ENCODE measurements at places on chromosomes 3 and 15. TPM values are rescaled to one million over a fixed set of nuclear protein-coding genes. Genes with fewer than 3 reads are reported as not detected.
A peak's percentile ranks its signal among the peaks of the same experiment; 100 is the strongest.

THPO gene
- not detected for total RNA-seq

GXYLT2 gene
- total RNA-seq = 1.1 TPM

DNA sequence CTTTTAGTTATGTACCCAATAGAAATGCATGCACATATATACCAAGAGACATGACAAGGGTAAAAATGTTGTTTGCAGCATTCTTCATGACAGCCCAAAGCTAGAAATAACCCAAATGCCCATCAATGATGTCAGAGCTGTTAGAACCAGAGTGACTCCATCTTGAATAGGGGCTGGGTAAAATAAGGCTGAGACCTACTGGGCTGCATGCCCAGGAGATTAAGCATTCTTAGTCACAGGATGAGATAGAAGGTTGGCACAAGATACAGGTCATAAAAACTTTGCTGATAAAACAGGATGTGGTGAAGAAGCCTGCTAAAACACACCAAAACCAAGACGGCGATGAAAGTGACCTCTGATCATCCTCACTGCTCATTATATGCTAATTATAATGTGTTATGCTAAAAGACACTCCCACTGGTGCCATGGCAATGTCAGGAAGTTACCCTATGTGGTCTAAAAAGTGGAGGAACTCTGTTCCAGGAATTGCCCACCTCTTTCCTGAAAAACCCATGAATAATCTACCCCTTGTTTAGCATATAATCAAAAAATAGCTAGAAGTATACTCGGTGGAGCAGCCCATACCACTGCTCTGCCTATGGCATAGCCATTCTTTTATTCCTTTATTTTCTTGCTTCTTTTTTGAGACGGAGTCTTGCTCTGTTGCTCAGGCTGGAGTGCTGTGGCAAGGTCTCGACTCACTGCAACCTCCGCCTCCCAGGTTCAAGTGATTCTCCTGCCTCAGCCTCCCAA is 32.9 kb downstream of the ZBTB11 start:
- no peak overlapping the region for H3K4me3 ChIP-seq
- no peaks in the 10 kb centered on the region for H3K27me3 ChIP-seq
- DNase-seq = no peak
- H3K27ac ChIP-seq = no peak overlapping the region
- peaks cover 15% of the 10 kb centered on the region for H3K36me3 ChIP-seq
- H3K4me1 ChIP-seq = peaks cover 2% of the 10 kb centered on the region

- H3K27ac ChIP-seq = no peak overlapping the region
- no peaks in the 10 kb centered on the region for H3K36me3 ChIP-seq
- H3K4me1 ChIP-seq = no peaks in the 10 kb centered on the region
- H3K27me3 ChIP-seq = no peaks in the 10 kb centered on the region
These were observed 104.2 kb downstream of the OXSM start for GRCh38 chr3:25894101-25894500.

DNA sequence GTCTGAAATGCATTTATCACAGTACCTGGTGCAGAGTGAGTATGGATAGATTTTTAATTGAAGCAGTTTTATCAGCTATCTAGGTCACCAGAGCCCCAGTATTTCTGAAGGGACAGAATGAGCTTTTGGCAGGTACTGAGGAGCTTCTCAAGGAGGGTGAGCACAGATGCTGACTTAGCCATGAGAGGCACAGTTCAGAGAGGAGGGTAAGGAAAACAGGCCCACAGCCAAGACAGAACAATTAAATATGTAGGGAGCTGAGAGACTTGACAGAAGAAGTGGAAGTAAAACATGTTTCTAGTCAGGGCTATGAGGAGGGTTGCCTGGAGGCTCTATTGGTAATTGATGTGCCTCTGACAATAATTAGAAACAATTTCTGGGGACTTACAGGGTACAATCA is 20.1 kb downstream of the ZNF80 start:
- H3K36me3 ChIP-seq = no peaks in the 10 kb centered on the region
- peaks cover 13% of the 10 kb centered on the region for H3K4me1 ChIP-seq
- DNase-seq = no peak
- no peak overlapping the region for H3K27ac ChIP-seq

DNA sequence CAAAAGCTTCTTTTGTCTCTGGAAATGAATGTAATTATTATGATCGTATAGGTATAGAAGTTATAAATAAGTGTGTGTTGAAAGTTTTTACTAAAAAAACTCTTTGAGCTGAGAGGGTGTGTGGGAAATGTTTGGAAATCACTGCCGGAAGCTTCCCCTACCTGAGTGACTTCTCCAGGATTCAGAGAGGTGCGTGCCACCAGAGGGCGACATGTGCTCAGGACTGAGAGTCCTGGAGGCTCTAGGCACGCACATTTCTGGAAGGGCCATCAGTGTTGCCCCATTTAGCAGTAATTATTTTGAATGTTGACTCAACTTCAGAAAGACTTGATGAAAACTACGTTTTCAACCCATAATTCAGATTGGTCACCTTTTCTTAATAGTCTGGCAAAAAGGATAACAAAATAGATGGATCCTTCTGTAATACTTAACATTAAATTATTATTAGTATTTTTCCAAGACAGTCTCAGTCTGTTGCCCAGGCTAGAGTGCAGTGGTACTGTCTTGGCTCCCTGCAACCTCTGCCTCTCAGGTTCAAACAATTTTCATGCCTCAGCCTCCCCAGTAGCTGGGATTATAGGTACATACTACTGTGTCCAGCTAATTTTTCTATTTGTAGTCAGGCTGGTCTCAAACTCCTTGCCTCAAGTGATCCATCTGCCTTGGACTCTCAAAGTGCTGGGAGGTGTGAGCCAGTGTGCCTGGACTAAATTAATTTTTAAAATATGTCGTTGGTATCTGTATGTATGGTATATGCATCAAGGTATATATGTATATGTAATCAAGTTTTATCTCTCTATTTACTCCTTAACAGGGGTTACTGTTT is 34.5 kb downstream of the GPR171 start:
- no peaks in the 10 kb centered on the region for H3K4me1 ChIP-seq
- H3K4me3 ChIP-seq = no peak overlapping the region
- DNase-seq = no peak
- H3K36me3 ChIP-seq = no peaks in the 10 kb centered on the region
- no peak overlapping the region for H3K27ac ChIP-seq

- no peaks in the 10 kb centered on the region for H3K36me3 ChIP-seq
- H3K4me1 ChIP-seq = no peaks in the 10 kb centered on the region
- no peaks in the 10 kb centered on the region for H3K27me3 ChIP-seq
- H3K4me3 ChIP-seq = no peak overlapping the region
- DNase-seq = no peak
These were observed 8.5 kb upstream of the ZBED2 start for GRCh38 chr3:111603679-111604078.

DNA sequence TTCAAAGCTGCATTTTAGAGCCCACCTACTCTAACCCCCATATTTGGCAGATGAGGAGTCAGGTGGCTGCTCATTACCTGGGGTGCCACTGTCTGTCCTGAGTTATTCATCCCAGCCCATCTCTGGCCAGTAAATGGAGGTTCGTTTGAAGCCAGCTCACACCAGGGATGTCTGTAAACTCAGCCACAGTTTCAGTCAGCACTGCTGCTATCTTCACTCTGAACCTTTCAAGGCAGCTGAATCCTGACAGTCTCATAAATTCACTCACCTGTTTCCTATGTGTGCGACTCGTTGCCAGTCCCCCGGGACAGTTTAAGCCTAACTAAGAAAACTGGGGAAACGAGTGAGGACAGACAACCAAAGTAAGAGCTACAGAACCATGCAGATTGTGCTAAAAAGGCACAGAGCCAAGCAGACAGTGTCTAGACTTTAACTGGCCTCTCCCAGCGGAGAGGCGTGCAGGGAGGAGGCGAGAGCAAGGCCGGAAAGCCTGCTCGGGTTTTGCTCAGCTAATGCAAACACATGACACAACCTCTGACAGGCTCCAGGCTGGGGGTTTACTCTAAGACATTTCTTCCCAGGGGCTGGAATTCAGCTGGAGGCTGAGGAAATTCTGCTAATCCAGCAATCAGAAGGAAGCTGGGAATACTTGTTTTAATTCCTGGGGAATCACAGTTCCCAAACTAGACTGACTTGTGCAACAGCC is 12.0 kb downstream of the FSTL1 start:
- DNase-seq = peak; percentile 12
- peaks cover 53% of the 10 kb centered on the region for H3K4me1 ChIP-seq
- peak overlapping the region; percentile 41 for H3K27ac ChIP-seq

GRCh38 chr3:178634975-178635374 is 98.7 kb downstream of the KCNMB2 start:
- no peaks in the 10 kb centered on the region for H3K36me3 ChIP-seq
- H3K4me3 ChIP-seq = no peak overlapping the region
- H3K4me1 ChIP-seq = no peaks in the 10 kb centered on the region
- no peaks in the 10 kb centered on the region for H3K27me3 ChIP-seq
- DNase-seq = no peak

GRCh38 chr15:51841406-51842040 is 12.1 kb downstream of the TMOD3 start:
- H3K27me3 ChIP-seq = no peaks in the 10 kb centered on the region
- H3K36me3 ChIP-seq = no peaks in the 10 kb centered on the region
- peaks cover 74% of the 10 kb centered on the region for H3K4me1 ChIP-seq
- DNase-seq = no peak

GRCh38 chr15:30990036-30990435 is 1.4 kb downstream of the MTMR10 start:
- no peaks in the 10 kb centered on the region for H3K27me3 ChIP-seq
- DNase-seq = no peak
- peak overlapping the region; percentile 66 for H3K4me3 ChIP-seq
- peaks cover 43% of the 10 kb centered on the region for H3K4me1 ChIP-seq

All from suprapubic skin (tissue), 4 donors.